ENCODE measurements at places on chromosomes 2 and 18. TPM values are rescaled to one million over a fixed set of nuclear protein-coding genes. Genes with fewer than 3 reads are reported as not detected.

- no peaks in the 10 kb centered on the region for H3K27me3 ChIP-seq
- H3K36me3 ChIP-seq = no peaks in the 10 kb centered on the region
- DNase-seq = peak; percentile 30
- peaks cover 17% of the 10 kb centered on the region for H3K4me1 ChIP-seq
- peak overlapping the region; percentile 72 for H3K27ac ChIP-seq
- peak overlapping the region; percentile 19 for H3K4me3 ChIP-seq
Measured at GRCh38 chr2:27735263-27735904, 36.1 kb upstream of the MRPL33 start.

DNA sequence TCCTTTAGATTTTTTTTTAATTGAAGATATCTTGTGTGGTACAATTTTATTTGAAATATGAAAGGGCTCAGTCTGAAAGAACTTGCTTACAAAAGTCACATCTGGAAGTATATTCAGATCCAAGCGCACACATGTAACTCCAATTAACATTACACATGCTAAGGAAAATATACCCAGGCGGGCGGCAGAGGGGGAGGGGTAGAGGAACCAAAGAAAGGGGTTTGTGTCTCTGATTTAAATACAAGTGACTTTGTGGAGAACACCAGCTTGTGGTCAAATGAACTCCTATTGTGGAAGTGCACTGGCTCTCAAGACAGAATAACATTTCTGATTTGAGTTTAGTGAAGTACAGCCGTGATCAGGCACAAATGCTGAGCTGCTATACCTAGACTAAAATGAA is 280.2 kb upstream of the SOX11 start:
- H3K36me3 ChIP-seq = no peaks in the 10 kb centered on the region
- no peak overlapping the region for H3K4me3 ChIP-seq
- no peak overlapping the region for H3K27ac ChIP-seq
- no peaks in the 10 kb centered on the region for H3K27me3 ChIP-seq
- no peak for DNase-seq
- no peaks in the 10 kb centered on the region for H3K4me1 ChIP-seq

The EIF5B gene
- 40.2 TPM for total RNA-seq

GRCh38 chr2:15640261-15640711 is 48.6 kb downstream of the DDX1 start:
- no peaks in the 10 kb centered on the region for H3K4me1 ChIP-seq
- peaks cover 22% of the 10 kb centered on the region for H3K36me3 ChIP-seq
- H3K4me3 ChIP-seq = no peak overlapping the region
- no peak overlapping the region for H3K27ac ChIP-seq
- H3K27me3 ChIP-seq = no peaks in the 10 kb centered on the region
- no peak for DNase-seq

DNA sequence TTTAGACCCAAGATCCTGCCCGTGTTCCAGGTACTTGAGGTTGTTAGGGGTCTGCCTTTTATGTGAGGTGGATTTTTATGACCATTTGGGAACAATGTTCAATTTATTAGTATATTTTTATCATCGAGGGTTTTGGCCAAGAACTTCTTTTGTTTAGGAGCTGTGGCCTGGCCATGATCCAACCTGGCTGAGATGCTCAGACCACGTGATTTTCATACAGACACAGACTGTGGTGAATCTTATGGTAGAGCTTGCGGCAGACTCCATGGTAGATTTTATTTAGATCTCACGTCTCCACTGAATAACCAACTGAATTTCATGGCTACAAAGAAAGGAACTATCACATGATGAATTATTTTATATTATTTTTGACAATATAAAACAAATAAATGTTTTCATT is 405.5 kb upstream of the VWC2L start:
- H3K4me1 ChIP-seq = no peaks in the 10 kb centered on the region
- H3K36me3 ChIP-seq = no peaks in the 10 kb centered on the region
- H3K27ac ChIP-seq = no peak overlapping the region
- H3K27me3 ChIP-seq = no peaks in the 10 kb centered on the region
- no peak overlapping the region for H3K4me3 ChIP-seq

GRCh38 chr2:6975988-6976387 is 58.8 kb downstream of the RNF144A start:
- no peak overlapping the region for H3K4me3 ChIP-seq
- no peak overlapping the region for H3K27ac ChIP-seq
- peaks cover 2% of the 10 kb centered on the region for H3K4me1 ChIP-seq
- H3K36me3 ChIP-seq = peaks cover 86% of the 10 kb centered on the region

- peaks cover 24% of the 10 kb centered on the region for H3K27me3 ChIP-seq
- peaks cover 29% of the 10 kb centered on the region for H3K4me1 ChIP-seq
- no peaks in the 10 kb centered on the region for H3K36me3 ChIP-seq
Measured at GRCh38 chr2:10493634-10494281, 45.6 kb upstream of the ODC1 start.

DNA sequence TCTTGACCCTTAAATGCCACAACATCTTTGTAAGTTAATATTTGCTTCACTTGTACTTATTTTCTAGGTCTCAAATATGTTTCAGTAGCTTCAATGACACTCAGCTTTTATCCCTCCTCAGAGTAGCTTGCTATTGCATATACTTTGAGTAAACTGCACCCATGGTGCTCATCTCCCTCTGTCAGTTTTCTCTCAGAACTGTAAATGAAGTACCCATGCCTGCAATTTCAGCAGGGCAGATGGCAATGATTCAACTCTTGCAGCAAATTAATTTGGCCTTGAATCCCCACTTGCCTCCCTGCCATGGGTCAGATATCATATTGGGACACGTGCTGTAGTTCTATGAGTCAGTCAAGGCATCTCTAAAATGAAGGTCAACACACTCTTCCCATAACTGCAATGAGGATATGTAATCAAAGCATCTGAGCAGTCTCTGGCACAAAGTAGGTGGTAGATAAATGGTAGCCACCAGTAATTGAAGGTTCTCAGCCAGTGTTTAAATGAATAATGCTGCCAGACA is 225.8 kb downstream of the PIEZO2 start:
- no peak overlapping the region for H3K4me3 ChIP-seq
- H3K4me1 ChIP-seq = no peaks in the 10 kb centered on the region
- H3K27ac ChIP-seq = no peak overlapping the region
- H3K27me3 ChIP-seq = no peaks in the 10 kb centered on the region
- DNase-seq = no peak

The SLC16A14 gene
- total RNA-seq = 0.08 TPM

GRCh38 chr2:234741976-234742375 is 209.8 kb upstream of the SH3BP4 start:
- peaks cover 10% of the 10 kb centered on the region for H3K27me3 ChIP-seq
- DNase-seq = no peak
- H3K36me3 ChIP-seq = no peaks in the 10 kb centered on the region
- no peaks in the 10 kb centered on the region for H3K4me1 ChIP-seq
- H3K4me3 ChIP-seq = no peak overlapping the region

GRCh38 chr2:223865907-223866508 is 28.6 kb upstream of the AP1S3 start:
- peak overlapping the region; percentile 87 for H3K27ac ChIP-seq
- peaks cover 45% of the 10 kb centered on the region for H3K4me1 ChIP-seq
- peaks cover 39% of the 10 kb centered on the region for H3K36me3 ChIP-seq

The HOXD11 gene
- total RNA-seq = not detected

The NYAP2 gene
- total RNA-seq = not detected

The CROCC2 gene
- total RNA-seq = not detected

The MERTK gene
- total RNA-seq = 0.20 TPM
